NCI-H1436 treated with DMSO at 0.1 percent for 48 hours (cell line): ENCODE measurements at places on chromosomes 2 and 18.

DNA sequence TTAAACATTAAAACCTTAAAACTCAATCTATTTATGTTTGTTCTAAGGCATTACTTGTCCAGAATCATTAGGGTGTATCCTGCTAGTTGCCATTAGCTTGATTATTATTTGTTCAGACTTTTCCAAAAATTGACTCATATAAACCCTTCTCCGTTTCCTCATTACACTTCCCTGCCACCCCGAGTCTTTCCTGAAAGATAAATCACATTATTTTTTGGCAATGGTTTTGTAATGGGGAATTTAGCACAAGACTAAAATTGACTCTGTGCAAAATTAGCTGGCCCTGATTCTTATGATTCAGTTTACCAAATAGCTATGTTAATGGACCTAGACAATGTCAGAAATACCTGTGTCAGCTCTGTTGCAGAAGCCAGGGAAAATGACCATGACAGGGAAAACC lies 112.2 kb upstream of the NT5C1B start:
- no peak for DNase-seq

DNA sequence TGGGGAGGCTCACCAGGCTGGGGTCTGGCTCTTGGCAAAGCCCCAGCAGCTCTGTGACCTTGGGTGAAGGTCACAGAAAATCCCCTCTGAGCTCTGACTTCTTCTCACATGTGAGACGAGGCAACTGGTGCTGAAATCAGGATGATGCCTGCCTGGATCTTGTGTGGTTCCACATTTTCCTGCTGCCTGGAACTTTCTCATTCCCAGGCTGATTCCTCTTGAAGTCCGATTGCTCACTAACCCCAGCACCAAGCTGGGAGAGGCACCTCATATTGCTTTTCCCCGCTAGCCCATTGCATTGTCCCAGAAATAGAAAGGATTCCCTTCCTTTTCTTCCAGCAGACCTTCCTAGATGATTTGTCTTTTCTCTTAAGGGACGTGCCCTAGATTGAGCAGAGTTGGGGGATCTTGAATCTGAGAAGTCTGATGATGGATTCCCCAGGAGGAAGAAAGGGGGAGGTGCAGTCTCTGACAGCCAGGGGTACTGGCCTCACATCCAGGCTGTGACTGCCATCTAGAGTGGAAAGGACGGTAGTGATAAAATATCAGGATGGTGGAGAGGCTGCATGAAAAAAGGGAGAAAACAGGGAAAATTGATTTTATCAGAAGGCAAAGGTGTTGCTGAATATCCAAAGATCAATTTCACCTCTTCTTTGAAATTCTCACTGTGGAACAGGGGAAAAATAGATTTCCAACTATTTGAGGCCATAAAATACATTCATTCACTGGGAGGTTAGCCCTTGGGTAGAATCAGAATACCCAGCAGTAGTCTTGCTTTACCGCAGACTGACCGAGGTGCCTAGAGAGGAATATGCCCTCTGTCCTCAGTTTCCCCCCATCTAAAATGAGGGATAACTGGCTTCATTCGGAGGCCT lies 96.3 kb downstream of the FAM210A start:
- no peak for DNase-seq

DNA sequence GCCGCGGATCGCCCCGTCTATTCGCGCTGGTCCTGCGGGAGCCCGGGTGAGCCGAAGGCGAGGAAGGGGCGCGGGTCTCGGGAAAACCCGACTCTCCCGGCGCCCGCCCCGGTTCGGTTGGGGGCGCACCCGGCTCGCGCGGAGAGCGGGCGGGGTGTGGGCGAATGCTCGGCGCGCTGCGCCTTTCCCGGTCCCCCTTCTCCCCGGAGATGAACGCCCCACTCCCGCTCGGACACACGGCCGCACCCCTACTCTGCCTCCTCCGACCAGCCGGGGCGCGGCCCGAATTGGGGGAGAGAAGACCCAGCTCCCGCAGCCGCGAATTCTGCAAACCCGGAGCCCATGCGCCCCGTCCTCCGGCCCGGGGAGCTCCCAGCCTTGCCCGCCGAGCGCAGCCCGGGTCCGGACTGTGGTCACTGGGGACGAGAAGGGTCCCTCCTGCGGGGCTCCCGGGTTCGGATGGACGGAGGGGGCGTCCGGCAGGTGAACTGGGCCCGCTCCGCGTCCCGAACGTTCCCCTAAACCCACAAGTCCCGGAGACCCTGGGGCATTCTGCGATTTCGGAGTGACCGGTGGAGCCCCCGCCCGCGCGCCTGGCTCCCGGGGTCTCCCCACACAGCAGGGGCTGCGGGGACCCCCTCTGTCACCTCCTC lies 734 bp downstream of the KCNG2 start:
- DNase-seq, result no peak

- no peak for DNase-seq
These were observed 24.3 kb upstream of the UBE2F start for GRCh38 chr2:237942513-237942899.

- DNase-seq, result no peak
These were observed 10.0 kb upstream of the ADAM17 start for GRCh38 chr2:9565436-9566153.

- no peak for DNase-seq
These were observed 278.0 kb downstream of the METTL4 start for GRCh38 chr18:2293109-2293839.

DNA sequence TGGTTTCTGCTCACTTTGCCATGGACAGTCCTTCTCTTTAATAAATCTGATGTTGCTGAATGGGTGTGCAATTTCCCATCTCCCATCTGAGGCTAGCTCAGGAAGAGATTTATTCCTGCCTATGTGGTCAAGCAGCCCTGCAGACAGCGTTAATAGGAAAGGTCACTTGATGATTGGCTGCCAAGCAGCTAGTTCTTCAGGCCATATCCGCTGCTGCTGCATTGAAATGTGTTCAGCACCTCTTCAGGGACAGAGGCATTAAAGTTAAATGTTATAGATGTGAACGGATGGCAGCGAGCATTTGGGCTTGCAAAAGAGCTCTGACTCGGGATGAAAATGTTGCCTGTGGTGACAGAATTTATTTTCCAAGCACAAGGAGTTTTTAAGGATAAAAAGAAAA lies 474.2 kb downstream of the PIK3C3 start:
- DNase-seq, result no peak

DNA sequence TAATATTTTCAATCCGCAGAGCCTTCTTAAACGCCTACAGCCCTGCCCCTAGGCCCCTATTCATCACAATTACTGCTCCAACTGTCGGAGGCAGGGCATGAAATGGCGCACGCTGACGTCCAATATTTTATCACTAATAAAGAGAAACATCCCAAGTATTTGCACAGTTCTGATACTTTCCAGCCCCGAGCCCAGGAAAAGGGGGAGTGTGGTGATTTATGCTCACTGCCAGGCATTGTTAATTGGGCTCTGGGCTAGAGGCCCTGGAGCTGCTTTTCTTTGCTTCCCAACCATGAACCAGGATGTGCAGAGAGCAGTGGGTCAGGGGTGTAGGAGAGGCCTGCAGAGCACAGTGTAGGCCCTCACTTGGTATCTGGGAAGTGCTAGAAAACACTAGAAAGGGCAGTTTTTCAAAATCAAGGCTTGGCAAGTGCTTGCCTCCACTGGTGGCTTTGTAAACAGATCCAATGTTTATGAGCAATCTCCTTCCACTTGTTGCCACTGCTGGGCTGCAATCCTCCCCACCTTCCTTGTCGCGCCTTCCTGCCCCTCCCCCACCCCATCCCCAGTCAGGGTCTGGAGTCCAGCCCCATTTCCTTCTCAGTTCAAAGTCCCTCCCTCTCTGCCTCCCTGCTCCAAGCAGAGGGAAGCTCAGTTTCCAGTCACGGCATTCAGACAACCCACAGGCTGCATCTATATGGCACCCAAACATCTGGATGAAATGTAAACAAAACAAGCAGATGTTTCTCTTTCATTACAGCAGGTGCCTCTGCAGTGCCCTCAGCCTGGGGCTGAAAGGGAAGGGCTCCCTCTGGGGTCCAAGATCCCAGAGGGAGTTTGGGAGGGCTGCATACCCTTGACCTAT lies 83.9 kb upstream of the PKDCC start:
- DNase-seq, result no peak

- no peak for DNase-seq
These were observed 146.1 kb upstream of the LINC00305 start for GRCh38 chr18:64294967-64295366.

DNA sequence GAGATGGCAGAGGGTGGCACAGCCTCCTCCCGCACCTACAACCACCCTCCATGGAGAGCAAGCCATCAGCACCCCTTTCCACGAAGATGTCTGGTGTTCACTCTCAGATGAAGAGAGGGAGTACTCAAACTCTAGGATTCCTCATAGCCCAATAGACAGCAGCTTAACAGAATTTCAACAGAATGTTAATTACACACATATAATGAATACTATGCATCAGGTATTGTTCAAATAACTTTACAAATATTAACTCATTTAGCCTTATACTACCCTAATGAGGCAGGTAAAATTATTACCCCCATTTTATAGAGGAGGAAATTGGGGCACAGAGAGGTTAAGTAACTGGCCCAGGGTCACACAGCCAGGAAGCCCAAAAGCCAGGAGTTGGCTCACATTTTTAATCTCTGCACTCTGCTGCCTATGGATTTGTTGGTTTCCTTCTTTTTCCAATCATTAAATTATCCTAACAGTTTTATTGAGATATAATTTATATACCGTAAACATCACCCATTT lies 39.0 kb downstream of the HS1BP3 start:
- DNase-seq, result no peak

DNA sequence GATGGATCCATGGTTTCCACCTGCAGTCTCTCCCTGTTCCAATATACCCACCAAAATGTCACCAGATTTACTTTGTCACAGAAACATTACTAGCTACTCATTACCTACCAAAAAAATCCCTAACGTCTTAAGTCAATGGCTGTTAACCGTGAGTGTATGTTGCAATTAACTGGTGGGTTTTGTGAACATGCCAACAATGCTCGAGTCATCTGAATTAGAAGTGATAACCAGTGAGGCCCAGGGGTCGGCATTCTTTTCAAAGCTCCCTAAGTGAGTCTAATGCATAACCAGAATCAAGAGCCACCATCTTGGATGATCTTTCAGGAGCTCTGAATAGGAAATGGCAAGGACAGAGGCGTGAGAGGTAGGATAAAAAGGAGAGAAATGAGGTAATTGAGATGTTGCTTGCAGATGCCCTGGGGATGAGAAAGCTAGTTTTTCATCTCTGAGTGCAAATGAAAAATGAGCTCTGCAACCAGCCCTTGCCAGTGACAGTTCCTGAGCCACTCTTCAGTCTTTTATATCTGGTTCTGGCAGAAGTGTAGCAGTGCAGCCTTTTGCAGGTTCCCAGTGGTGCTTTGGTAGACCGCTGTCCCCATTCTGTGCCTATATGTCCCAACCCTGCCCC lies 130.0 kb upstream of the RND3 start:
- DNase-seq, result no peak

DNA sequence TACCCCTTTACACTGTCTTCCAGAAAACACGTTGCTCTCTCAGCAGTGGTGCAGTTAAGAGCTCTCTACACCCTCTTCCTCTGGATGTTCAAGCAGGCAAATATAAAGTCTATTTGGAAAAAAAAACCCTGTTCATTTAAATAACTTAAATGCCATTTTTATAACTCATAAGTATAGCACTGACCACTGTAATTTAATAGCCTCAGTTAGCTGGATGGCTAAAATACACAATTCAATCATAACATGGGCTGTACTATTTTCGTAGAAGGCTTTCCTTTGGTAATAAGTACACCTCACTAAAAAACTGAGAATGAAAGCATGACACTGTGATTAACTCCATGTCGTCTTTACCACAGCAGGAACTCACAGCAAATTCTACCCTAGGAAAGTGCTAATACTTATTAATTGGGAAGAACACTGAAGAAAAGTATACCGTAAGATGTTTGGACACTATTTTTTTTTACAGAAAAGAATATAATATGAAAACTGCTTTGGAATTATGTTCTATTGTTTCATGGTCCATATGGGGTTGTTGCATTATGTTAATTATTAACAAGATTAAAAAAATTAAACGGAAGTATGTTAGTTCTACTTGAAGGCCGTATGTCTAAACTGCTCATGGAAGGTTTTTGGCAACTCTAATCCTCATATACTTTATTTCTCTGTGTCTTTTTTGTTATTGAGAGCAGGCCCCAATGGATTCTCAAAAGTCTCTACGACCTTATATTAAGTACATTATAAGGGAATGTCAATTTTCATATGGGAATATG lies 269.1 kb downstream of the ZNF385B start:
- no peak for DNase-seq

DNA sequence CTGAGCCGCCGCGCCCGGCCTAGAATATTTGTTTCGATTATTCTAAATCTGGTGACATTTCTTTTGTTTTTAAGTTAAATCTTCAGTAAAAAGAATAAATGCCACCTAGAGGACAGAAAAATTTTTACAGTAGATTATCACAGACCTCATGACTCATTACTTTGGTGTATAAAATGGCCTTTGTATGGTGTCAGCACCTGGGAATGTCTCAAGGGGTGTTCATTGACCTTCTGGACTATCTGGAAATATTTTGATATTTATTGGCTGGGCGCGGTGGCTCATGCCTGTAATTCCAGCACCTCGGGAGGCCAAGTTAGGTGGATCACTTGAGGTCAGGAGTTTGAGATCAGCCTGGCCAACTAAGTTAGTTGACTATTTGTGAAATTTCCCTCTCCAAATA lies 30.3 kb upstream of the SLC30A6 start:
- no peak for DNase-seq

DNA sequence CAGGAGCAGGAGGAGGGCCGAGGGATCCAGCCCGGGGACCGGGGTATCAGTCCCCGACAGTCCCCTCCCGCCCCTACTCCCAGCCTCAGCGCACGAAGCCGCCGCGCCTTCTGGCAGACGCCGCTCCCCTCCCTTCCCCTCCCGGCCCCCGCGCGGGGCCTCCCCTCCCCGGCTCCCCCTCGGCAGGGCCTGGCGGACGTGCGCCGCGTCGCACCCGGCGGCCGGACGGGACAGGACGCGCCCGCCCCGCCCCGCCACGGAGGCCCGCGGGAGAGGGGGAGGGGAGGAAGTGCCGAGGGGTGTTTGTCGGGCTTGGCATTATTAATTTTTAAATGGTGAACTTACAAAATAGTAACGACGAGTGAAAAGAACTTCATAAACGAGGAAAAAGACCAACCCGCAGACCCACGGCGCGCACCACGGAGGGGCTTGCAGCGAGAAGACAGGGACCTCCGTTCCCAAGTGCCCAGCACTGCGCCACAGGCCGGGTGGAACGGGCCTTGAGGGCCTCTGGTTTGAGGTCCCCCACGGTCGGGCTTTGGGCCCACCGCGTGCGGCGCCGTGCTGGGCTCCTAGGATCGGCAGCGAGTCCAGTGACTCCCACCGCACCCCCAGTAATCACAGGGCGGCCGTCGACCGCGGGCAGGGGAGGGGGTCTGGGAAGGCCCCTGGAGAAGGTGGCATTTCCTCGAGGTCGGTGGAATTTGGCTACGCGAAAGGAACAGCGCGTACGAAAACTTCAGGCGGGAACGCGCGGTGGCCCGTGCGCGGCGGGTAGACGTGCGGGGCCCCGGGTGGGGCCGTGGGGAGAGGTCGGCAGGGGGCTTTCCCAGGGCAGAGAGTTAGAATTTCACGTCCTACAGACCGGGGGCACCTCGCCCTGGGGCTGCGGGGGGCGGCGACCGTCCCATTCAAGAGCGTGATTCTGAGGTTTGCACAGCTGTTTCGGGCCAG lies 954 bp upstream of the CTDSP1 start:
- DNase-seq, result no peak
